Esophagus muscularis mucosa (tissue), 4 donors: ENCODE measurements at places on chromosomes 3 and 15. TPM values are rescaled to one million over a fixed set of nuclear protein-coding genes. Genes with fewer than 3 reads are reported as not detected.

The ETV5 gene
- total RNA-seq, result 7.5 TPM

The SLC24A5 gene
- total RNA-seq, result not detected

- DNase-seq, result no peak
Observed at GRCh38 chr3:35448121-35448520, 191.2 kb upstream of the ARPP21 start.

DNA sequence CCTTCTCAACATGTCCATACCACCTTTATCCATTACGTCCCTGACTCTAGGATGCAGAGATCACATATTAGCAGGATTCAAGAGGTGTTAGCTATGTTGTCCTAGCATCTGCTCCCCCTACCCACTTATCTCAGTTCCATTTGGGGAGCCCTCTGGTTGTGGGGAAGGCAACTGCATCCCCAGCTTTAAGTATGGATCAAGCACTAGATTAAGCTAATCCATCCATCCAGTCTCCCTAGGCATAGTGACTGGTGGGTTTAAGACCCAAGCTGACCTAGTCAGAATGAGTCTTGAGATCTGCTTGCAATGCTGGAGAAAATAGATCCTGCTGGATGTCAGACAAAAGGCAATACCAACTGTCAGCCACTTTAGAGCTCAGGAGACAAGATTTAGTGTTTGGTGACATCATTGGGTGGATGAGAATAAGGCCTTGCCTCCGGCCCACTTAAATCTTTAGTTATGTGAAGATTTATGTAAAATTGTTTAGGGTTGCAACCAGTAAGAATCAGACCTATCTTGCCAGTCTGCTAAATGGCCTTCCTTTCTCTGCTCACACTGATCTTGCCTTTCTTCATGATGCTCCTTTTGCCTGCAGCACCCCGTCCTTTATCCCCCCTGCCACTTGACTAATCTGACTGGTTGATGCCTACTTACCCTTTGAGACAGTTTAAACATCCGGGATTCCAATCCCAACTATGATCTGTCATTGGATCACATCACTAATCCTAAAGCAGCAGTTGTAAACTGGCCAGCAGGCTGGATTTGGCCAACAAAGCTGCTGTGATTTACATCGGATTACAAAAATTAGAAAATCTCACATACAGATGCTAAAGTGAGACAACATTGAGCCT is 2.1 kb upstream of the ISY1 start:
- DNase-seq, result no peak

GRCh38 chr3:58888087-58888486 is 161.7 kb downstream of the CFAP20DC start:
- DNase-seq, result no peak

GRCh38 chr3:145953316-145953715 is 207.7 kb downstream of the PLOD2 start:
- no peak for DNase-seq

The CHST13 gene
- total RNA-seq, result 0.19 TPM

DNA sequence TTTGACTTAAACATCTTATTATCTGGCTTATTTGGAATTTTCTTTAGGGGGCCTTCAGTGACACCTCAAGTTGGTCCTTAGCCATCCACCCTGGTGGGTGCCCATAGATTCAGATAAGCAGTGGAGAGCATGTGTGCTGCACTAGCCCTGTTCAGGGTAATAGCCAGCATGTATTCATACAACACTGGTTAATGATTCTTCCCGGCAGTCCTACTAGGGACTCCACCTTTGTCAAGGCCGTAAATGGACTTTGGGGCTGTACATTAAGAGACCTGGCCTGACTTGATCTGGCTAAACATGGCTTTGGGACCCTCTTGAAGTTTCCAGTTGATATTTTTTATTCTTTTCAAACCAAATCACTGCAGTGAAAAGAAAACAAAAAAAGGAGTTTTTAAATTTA is 125.8 kb downstream of the PTPRG start:
- no peak for DNase-seq

DNA sequence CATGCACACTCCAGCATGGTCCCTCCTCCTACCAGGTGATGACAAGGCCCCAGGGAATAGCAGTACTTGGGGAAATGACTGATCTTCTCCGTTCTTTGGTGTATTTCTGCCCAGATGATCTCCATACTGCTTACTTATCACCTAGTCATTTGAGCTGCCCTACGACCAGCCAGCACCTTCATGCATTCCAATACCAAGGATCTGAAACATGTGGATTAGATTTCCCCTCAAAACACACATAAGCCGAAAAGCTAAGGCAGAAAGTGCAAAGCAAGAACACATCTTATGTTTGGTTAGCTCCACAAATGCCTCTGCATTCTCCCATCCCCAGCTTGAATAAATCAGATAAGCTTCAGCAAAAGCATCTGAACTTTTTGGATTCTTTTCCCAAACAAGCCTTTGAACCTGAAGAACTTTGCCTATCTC is 64.8 kb upstream of the BCL6 start:
- no peak for DNase-seq

DNA sequence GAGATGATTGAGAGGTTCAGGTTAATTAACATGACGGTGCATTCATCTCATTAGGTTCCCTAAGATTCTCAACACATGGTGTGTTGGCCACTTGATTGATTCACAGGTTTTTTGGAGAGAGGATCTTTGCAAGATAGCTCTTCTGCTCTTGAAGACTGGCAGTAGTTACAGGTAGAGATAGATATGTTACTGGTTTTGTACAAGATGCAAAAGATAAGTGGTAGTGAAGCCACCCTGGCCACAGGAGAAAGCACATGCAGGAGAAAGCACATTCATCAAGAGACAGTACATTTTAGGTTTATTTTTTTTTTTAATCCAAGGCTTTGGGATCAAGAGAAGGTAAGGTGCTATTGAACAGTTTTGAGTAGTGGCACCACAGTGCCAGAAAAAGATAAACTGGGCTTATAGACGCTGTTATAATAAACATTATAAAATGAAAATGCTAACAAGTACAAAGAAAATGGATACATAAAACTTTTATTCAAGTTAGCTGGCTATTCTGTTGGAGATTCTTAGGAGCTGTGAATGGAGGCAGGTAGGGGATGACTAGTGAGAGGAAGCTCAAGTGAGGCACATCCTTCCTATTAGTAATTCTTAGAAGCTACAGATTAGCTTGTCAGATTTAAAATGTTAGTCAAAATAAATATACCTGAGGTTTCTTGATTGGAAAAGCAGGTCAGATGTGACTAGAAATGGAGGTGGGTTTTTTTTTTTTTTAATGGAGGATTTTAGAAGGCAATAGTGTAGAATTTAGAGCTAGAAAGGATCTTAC is 10.8 kb downstream of the SELENOT start:
- DNase-seq, result no peak

The FANCD2OS gene
- not detected for total RNA-seq

DNA sequence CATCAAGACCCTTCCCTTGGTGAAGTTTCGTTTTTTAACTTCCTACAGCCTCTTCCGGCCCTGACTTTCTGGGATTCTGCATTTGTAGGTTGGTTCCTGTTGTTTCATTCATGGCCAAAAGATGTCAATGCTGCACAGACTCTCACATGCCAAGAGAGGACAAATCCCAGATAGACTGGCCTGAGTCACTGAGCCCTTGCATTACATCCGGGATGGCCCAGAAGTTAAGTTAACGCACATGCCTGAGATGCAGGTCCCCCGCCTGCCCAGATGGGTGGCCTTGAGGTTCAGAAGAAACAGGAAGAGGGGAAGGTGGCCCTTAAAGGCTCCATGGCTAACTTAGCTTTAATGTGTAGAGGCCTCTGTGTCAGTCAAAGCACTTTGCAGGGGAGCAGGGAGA is 51.6 kb upstream of the SRGAP3 start:
- DNase-seq, result no peak

DNA sequence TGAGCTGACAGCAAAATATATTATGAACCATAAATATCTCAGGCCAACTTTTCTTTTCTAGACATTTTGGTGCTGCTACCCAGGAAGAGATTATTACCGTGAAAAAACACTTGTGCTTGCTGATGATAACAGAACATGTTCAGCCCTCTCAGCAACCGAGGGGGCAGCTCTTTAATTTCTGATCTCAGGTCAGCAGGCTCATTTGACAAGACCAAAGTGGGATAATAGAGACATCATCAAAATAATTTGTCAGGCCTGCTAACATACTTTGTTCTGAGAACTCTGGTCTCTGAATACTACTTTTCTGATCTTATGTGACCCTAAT is 645.9 kb upstream of the KCNMB2 start:
- DNase-seq, result no peak

DNA sequence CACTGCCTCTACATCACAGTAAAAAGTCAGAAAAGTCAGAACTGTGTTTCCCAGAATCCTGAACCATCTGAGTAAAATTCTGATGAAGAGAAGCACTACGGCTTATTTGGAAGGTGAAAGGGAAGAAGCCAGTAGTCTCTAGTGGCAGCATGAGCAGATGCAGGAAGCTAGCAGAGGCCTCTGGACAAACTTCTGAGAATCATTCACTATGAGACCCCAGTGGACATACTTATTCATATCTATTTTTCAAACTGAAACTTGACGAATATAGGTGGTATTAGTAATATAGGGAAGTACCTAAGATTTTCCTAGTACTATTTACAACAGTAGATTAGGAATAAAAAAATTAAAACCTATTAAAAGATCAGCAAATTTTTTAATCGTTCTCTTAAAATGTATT is 272.8 kb upstream of the TTC14 start:
- no peak for DNase-seq

The ZNF621 gene
- total RNA-seq, result 22.8 TPM

- DNase-seq, result no peak
Observed at GRCh38 chr3:185820973-185821758, 3.7 kb downstream of the IGF2BP2 start.

DNA sequence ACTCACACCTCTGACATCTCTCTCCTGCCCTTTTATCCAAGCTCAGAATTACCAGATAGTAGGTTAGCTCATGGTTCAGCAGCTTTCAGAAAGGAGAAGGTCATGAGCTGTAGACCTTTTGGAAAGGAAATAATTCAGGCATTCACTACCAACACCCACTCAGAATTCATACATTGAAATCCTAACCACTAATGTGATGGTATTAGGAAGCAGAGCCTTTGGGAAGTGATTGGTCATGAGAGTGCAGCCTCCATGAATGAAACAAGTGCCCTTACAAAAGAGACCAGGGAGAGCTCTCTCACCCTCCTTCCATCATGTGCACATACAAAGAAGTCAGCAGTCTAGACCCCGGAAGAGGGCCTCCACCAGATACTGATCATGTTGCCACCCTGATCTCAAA is 315.8 kb upstream of the CCDC54 start:
- DNase-seq, result no peak

- DNase-seq, result no peak
Observed at GRCh38 chr3:79497447-79498111, 270.2 kb downstream of the ROBO1 start.

The USP3 gene
- 40.9 TPM for total RNA-seq

The EOMES gene
- not detected for total RNA-seq

The TNFSF10 gene
- total RNA-seq, result 31.4 TPM

DNA sequence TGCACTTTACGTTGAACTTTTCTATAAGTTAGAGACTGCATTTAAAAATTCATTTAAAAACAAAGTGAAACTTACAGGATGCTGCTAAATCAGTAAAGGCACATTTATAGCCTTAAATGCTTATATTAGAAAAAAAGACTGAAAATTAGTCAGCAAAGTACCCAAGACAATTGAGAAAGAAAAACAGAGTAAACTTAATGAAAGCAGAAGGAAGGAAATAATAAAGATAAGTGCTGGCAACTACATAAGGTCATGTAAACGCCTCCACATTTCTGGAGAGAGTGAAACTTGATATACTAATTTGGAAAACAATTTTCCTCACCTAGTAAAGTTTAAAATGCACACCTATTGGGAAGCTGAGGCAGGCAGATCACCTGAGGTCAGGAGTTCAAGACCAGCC is 58.2 kb upstream of the ACAN start:
- no peak for DNase-seq

The DAPK2 gene
- 1.5 TPM for total RNA-seq

GRCh38 chr3:186938716-186939115 is 8.4 kb downstream of the ST6GAL1 start:
- DNase-seq, result no peak

DNA sequence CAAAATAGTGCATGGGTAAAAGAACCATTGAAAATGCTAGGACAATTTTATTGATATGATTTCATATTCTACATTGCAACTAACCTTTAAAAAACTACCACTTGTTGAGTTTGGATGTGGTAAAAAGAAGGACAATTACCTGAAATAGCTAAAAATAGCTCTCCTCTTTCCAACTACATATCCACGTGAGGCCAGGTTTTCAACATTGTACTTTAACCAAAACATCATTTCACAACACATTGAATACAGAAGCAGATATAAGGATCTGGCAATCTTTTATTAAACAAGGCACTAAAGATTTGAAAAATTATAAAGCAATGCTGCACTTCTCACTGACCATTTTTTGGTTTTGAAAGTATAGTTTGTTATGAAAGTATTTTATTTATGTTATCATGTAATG is 28.1 kb upstream of the MRPL3 start:
- no peak for DNase-seq

The LTK gene
- total RNA-seq, result 2.4 TPM

DNA sequence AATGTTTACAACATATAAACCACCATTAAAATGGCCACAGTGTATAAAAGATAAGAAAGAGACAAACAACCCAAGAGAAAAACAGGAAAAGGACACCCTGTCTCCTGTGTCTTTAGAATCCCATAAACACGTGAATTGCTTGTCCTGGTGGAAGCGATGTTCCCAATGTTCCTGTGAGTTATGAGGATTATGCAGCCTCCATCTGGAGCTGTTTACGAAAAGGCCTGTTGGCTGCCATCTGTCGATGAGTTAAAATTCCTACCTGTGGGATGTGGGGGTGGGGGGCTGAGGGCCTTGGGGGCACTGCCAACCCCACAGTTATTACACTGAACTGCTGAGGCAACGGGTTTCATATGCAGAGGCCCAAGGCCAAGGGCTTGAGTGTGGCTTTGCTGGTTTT is 13.6 kb downstream of the NISCH start:
- no peak for DNase-seq

DNA sequence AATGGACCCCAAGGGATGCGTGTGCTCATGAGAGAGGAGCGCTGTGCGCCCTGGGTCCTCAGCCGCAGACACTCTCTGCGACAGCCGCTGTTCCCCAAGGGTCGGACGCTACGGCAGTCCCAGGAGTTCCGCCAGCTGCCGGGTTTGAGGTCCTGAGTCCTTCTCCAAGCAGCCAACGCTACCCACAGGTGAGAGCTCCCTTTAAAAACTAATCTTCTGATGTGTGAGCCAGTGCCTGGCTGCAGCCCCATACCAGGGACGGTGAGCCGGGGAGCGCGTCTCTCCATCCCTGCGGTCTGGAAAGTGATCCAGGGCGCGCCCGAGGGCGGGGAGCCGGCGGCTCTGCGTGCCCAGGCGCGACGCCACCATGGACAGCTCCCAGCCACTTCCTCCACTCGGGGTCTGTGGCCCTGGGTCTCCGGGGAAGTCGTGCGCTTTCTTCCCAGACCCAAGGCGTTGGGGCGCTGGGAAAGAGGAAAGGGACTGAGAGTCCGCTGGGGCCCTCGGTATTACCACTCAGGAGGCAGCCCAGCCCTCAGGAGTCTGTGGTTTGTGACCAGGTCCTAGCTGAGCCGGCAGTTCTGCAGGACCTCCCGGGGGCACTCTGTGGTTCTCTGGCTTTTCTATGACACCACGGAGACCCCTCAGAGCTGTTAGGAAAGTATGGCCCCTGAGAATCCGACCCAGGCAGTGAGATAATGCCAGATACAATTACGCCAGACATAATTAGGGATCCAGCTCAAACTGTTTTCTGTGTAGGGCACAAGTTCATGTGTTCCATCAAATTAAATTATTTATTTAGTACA is 1.4 kb downstream of the CEMIP start:
- DNase-seq, result no peak

GRCh38 chr3:129503471-129504291 is 24.8 kb upstream of the RHO start:
- no peak for DNase-seq
